ENCODE measurements at places on chromosomes 1 and 21.

DNA sequence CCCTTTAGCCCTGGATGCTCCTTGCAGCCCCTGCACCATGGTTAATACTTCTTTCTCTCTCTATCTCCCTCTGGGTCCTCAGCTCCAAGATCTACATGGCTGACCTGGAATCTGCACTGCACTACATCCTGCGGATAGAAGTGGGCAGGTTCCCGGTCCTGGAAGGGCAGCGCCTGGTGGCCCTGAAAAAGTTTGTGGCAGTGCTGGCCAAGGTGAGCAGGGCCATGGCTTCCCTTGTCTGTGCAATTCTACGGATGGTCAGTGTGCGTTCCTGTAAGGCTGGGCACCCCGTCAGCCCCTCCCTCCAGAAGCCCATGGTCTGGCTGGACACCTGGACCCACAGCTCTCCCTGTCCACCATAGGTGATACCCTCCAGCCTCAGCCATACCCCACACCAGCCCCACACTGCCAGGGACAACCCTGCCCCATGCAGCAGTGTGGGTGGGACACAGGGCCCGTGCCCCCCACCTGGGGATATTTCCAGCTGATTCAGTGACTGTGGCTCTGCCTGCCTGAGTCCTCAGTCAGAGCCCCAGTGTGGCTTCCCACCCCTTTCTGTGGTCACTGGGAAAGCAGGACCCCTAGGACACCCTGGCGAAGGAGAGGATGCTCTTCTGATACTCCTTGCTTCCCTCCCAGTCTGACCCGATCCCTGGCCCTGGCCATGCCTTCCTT, 31.4 kb downstream of the QSOX1 start:
- DNase-seq, result no peak

DNA sequence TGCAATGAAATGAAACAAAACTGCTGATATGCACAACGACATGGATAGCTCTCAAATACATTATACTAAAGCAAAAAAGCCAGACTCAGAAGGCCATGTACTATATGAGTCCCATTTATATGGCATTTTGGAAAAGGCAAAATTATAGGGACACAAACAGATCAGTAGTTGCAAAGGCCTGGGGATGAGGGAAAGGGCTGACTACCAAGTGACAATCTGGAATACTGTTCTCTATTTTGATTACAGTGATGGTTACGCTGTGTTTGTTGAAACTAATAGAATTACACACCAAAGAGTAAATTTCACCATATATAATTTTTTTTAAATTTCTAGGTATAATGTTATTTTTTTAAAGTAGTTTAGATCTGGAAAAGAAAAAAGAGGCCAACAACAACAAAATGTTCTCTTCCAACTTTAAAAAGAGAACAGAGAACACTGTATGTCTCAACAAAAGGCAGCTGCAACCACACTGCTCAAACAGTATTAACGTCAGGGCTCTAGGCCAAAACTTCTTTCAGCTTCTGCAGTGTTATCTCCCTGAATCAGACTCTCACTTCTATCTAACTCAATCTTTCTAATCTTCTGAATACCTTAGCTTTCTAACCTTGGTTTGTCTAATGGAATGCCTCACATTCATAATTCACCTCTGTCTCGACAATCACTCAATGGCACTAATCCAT, 75.8 kb downstream of the FOXJ3 start:
- DNase-seq, result no peak

DNA sequence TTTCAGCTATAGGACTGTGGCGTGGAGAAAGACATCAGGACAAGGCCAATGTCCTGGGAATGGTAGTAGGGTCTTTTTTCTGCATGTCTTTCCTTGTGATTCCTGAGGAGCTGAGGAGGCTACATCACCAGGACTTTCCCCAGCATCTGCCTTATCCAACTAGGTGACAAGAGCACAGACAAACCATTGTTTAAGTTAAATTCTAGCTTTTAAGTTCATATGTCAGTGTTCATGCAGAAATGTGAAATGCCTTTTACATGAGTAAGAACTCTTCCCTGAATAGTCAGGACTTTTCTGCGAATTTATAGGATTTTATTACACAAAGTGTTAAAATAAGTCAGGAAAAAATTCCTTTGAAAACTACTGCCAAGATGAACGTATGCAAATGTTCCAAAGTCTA, 154.2 kb downstream of the PTGER3 start:
- DNase-seq, result no peak

DNA sequence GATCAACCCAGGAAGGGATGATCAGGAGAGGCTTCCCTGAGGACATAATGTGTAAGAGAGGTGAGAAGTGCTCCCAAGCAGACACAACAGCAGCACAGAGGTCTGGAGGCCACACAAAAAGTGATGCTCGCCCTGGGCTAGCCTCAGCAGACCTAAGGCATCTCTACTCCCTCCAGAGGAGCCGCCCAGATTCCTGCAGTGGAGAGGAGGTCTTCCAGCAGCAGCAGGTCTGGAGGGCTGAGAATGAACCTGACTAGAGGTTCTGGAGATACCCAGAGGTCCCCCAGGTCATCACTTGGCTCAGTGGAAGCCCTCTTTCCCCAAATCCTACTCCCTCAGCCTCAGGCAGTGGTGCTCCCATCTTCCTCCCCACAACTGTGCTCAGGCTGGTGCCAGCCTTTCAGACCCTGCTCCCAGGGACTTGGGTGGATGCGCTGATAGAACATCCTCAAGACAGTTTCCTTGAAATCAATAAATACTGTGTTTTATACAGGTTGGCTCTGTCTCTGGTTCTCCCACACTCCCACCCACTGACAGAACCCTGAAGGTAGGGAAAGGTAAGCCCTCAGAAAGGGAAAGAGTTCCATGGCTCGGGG, 5.0 kb downstream of the GJB3 start:
- DNase-seq, result no peak
